ENCODE measurements at places on chromosomes 13 and 19.

DNA sequence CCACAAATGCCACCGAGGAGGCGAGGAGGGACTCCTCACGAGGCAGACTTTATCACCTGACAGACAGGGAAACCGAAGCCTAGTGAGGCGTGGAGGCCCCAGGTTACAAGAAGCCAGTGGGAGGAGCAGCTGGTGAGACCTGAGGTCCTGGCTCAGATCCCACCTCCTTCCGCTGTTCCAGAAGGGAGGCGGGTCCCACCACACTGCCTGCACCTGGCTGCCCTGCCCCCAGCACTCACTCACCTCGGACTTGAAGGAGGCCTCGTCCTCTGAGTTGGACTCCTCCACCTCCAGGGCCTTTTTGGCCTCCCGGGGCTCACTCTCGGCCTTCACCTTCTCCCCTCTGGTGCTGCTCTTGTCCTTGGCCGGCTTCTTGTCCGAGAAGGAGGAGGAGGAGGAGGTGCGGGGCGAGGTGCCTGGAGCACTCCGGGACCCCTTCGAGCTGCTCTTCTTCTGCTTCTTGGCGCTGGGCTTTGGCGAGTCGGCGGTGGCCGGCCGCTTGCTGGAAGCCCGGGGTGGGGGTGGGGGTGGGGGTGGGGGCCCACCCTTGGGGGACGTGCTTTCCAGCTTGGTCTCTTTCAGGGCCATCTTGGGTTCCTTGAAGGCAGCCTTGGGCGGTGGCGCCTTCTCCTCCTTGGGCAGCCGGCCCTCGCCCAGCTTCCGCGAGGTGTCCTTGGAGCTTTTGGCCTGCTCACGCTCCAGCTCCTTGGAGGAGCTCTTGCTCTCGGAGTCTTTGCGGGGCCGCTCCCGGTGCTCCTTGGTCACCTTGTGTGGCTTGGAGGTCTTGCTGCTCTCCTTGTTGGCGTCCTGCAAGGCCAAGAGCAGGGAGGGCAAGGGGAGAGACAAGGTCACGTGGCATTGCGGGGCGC, 57.7 kb downstream of the MLLT1 start:
- no peak overlapping the region for H3K4me3 ChIP-seq
- peaks cover 4% of the 10 kb centered on the region for H3K36me3 ChIP-seq
- no peaks in the 10 kb centered on the region for H3K27me3 ChIP-seq
- H3K4me1 ChIP-seq: no peaks in the 10 kb centered on the region

GRCh38 chr13:101157261-101157660, 259.0 kb downstream of the NALCN start:
- no peaks in the 10 kb centered on the region for H3K36me3 ChIP-seq
- no peaks in the 10 kb centered on the region for H3K27me3 ChIP-seq
- no peak for DNase-seq
- no peak overlapping the region for H3K4me3 ChIP-seq
- no peaks in the 10 kb centered on the region for H3K4me1 ChIP-seq

DNA sequence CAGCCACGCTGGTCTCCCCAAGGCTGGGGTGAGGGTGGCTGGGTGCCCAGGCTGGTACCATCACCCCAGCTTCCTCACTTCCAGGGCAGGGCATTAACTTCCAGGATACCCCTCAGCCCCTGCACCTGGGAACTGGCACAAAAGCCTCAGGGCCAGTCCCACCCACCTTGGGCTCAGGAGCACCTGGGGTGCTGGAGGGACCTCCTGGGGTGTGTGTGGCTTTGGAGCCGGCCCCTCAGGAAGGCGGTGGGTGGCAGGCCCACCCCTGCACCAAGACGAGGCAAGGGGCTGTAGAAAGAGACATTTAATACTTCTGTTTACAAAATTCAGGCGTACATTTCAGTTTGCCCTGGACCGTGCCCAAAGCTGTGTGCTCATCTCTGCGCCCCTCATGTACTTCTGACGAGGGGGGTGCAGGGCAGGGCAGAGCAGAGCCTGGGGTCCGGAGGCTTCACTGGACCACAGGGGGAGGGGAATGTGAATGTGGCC, 16.8 kb downstream of the MPND start:
- H3K4me3 ChIP-seq: no peak overlapping the region
- H3K27ac ChIP-seq: no peak overlapping the region
- H3K27me3 ChIP-seq: no peaks in the 10 kb centered on the region
- H3K4me1 ChIP-seq: no peaks in the 10 kb centered on the region
- peaks cover 24% of the 10 kb centered on the region for H3K36me3 ChIP-seq

- H3K27me3 ChIP-seq: no peaks in the 10 kb centered on the region
- H3K27ac ChIP-seq: no peak overlapping the region
- H3K4me3 ChIP-seq: no peak overlapping the region
- H3K36me3 ChIP-seq: no peaks in the 10 kb centered on the region
- DNase-seq: no peak
These were observed 11.0 kb downstream of the GAS6 start for GRCh38 chr13:113852536-113853517.

DNA sequence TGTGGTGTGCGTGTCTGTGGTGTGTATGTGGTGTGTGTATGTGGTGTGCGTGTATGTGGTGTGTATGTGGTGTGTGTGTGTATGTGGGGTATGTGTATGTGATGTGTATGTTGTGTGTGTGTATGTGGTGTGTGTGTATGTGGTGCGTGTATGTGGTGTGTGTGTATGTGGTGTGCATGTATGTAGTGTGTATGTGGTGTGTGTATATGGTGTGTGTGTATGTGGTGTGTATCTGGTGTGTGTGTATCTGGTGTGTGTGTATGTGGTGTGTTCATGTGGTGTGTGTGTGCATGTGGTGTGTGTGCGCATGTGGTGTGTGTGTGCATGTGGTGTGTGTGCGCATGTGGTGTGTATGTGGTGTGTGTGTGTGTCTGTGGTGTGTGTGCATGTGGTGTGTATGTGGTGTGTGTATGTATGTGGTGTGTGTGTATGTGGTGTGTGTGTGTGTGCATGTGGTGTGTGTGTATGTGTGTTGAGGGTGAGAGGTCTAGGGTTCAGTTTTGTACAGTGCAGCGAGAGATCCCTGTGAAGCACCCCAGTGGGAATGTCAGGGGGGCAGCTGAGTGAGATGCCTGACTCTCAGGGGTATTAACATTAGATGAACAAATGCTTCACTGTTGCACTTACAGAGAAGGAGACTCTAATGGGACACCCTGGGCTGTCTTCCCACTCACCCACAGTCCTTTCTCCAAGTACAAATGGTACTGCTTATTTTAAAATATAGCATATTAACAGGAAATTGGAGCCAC, 61.3 kb upstream of the MEDAG start:
- H3K27me3 ChIP-seq: no peaks in the 10 kb centered on the region
- no peak overlapping the region for H3K4me3 ChIP-seq
- H3K4me1 ChIP-seq: peaks cover 28% of the 10 kb centered on the region
- no peaks in the 10 kb centered on the region for H3K36me3 ChIP-seq
- DNase-seq: no peak
- no peak overlapping the region for H3K27ac ChIP-seq

- H3K4me3 ChIP-seq: no peak overlapping the region
- H3K27me3 ChIP-seq: no peaks in the 10 kb centered on the region
- H3K4me1 ChIP-seq: no peaks in the 10 kb centered on the region
- no peaks in the 10 kb centered on the region for H3K36me3 ChIP-seq
These were observed 13.7 kb downstream of the FAM124A start for GRCh38 chr13:51235756-51236490.

- no peaks in the 10 kb centered on the region for H3K27me3 ChIP-seq
- H3K36me3 ChIP-seq: no peaks in the 10 kb centered on the region
- H3K4me3 ChIP-seq: no peak overlapping the region
- no peak for DNase-seq
- no peaks in the 10 kb centered on the region for H3K4me1 ChIP-seq
- no peak overlapping the region for H3K27ac ChIP-seq
These were observed 915.1 kb downstream of the SLITRK5 start for GRCh38 chr13:88586263-88586662.

- no peaks in the 10 kb centered on the region for H3K36me3 ChIP-seq
- peaks cover 9% of the 10 kb centered on the region for H3K4me1 ChIP-seq
- peaks cover 2% of the 10 kb centered on the region for H3K27me3 ChIP-seq
- H3K27ac ChIP-seq: no peak overlapping the region
- H3K4me3 ChIP-seq: no peak overlapping the region
These were observed 4.6 kb downstream of the RGL3 start for GRCh38 chr19:11414544-11414943.

DNA sequence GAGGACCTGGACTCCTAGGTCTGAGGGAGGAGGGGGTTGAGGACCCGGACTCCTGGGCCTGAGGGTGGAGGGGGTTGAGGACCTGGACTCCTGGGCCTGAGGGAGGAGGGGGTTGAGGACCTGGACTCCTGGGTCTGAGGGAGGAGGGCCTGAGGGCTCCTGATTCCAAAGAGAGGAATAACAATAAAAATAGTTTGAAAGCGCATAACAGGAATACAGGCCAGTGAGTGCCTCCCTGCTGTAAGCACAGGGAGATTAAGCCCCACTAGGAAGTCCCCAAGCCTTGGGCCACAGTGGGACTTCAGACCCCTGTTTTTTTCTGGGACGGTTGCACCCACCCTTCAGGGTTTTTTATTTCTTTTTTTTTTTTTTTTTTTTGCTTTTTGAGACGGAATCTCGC, 1.2 kb upstream of the SBK2 start:
- H3K36me3 ChIP-seq: no peaks in the 10 kb centered on the region
- DNase-seq: no peak
- no peak overlapping the region for H3K27ac ChIP-seq
- no peak overlapping the region for H3K4me3 ChIP-seq

DNA sequence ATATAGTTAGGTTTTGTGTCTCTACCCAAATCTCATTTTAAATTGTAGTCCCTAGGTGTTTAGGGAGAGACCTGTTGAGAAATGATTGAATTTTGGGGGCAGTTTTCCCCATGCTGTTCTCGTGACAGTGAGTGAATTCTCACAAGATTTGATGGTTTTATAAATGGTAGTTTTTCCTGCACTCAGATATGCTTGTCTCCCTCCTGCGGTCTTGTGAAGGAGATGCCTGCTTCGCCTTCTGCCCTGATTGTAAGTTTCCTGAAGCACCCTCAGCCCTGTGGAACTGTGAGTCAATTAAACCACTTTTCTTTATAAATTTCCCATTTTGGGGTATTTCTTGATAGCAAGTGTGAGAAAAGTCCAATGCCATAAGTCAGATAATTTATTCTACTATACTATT, 1977.5 kb upstream of the PCDH20 start:
- H3K4me1 ChIP-seq: no peaks in the 10 kb centered on the region

DNA sequence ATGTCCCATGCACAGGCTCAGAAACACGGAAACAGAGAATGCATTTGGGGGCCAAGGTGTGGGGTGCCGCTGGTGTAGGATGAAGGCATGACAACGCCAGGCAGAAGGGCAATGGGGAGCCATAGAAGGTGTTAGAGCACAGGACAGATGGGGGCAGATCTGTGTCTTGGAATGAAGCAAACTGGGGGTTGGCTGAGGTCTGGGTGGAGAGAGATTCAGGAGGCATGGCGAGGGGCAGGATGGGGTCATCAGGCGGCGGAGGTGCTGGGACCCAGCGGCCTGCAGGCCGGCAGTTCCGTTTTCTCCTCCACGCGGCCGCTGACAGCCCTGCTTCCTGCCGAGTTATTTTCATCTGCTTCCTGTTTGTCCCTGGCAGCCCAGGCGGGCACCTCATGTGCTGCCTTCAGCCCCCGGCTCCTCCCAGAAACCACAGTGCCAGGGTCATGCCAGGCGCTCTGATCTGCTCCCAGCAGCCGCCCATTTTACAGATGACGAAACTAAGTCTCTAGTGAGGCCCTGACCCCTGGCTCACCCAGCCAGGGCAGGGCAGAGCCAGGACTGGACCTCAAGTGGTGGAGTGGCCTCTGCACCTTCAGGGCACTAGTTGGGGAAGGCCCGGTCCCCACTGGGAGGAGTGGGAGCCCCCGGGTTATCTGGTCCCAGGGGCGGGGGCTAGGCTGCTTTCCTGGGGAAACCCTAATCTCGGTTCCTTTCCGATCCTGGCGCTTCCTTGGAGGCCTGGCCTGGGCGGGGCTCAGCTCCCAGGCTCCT, 2.2 kb downstream of the ARHGAP45 start:
- H3K27me3 ChIP-seq: no peaks in the 10 kb centered on the region
- peak overlapping the region; percentile 98 for H3K27ac ChIP-seq
- DNase-seq: peak; percentile 80

DNA sequence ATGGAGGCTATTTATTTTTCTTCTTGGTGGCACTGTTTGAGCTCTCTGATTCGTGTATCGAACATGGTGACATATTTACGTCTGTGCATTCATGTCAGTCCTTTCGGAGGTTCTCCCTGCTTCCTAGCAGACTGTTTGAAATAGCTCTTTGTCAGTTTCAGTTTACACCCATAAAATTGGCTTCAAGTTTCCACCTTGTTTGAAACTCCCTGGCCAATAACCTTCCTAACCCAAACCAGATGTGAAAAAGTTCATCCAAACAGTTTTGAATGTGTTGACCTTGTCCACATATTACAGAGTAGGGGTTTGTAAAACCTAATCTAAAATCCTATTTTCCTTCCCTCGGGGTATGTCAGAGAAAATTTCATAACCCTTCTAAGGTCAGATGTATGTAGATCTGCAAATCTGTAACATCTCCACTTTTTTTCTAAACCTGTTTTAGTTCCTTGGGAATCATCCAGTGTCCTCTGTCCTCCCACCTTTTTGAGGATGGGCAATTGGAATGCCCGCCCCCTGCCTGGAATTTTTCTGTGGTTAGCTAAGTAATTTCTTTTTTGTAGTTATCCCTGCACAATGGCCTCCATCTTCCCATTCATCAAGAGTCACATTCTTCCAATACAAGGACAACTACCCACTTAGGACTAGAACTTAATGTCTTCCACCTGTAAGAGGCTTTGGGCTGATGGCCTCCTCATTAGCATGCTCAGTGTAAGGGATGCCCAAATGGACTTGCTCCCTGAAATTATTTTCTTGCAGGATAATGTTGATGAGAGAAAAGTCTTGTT, 499.8 kb downstream of the GPC6 start:
- no peaks in the 10 kb centered on the region for H3K27me3 ChIP-seq
- no peaks in the 10 kb centered on the region for H3K36me3 ChIP-seq
- no peak overlapping the region for H3K4me3 ChIP-seq
- no peaks in the 10 kb centered on the region for H3K4me1 ChIP-seq
- DNase-seq: no peak
- no peak overlapping the region for H3K27ac ChIP-seq

DNA sequence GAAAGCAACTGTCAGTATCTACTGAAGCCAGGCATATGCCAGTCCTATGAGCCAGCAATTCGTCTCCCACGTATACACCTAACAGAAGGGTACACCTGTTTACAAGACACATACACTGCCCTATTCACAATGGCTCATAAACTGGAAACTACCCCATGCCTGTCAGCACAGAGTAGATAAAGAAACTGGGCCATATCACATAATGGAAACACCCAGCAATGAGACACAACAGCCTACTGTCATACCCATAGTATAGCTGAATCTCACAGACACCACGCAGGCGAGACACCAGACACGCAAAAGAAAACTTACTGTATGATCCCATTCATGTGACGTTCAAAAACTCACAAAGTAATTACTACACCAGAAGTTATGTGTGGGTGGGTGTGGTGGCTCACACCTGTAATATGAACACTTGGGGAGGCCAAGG, 15.7 kb downstream of the NOSIP start:
- peak overlapping the region; percentile 25 for H3K4me3 ChIP-seq
- H3K27me3 ChIP-seq: no peaks in the 10 kb centered on the region
- H3K27ac ChIP-seq: peak overlapping the region; percentile 58
- peaks cover 98% of the 10 kb centered on the region for H3K4me1 ChIP-seq

GRCh38 chr13:77378662-77379061, 51.8 kb upstream of the MYCBP2 start:
- no peak overlapping the region for H3K27ac ChIP-seq
- DNase-seq: no peak
- no peaks in the 10 kb centered on the region for H3K36me3 ChIP-seq
- no peaks in the 10 kb centered on the region for H3K4me1 ChIP-seq

GRCh38 chr19:8413629-8413995, 507 bp downstream of the MARCHF2 start:
- peak overlapping the region; percentile 60 for H3K4me3 ChIP-seq
- no peak for DNase-seq
- peaks cover 19% of the 10 kb centered on the region for H3K4me1 ChIP-seq
- no peaks in the 10 kb centered on the region for H3K27me3 ChIP-seq
- H3K36me3 ChIP-seq: no peaks in the 10 kb centered on the region

GRCh38 chr19:39410017-39410830, 2.2 kb upstream of the PLEKHG2 start:
- H3K36me3 ChIP-seq: peaks cover 18% of the 10 kb centered on the region
- peak overlapping the region; percentile 68 for H3K4me3 ChIP-seq
- peaks cover 43% of the 10 kb centered on the region for H3K4me1 ChIP-seq
- DNase-seq: peak; percentile 75
- H3K27me3 ChIP-seq: no peaks in the 10 kb centered on the region

Data from CD4-positive, alpha-beta memory T cell (primary cell).